ENCODE measurements at places on chromosomes 2 and 18.

GRCh38 chr18:74456349-74457042 lies 612 bp downstream of the DIPK1C start:
- DNase-seq = no peak

GRCh38 chr2:44535376-44535775 lies 173.6 kb downstream of the CAMKMT start:
- DNase-seq = no peak

DNA sequence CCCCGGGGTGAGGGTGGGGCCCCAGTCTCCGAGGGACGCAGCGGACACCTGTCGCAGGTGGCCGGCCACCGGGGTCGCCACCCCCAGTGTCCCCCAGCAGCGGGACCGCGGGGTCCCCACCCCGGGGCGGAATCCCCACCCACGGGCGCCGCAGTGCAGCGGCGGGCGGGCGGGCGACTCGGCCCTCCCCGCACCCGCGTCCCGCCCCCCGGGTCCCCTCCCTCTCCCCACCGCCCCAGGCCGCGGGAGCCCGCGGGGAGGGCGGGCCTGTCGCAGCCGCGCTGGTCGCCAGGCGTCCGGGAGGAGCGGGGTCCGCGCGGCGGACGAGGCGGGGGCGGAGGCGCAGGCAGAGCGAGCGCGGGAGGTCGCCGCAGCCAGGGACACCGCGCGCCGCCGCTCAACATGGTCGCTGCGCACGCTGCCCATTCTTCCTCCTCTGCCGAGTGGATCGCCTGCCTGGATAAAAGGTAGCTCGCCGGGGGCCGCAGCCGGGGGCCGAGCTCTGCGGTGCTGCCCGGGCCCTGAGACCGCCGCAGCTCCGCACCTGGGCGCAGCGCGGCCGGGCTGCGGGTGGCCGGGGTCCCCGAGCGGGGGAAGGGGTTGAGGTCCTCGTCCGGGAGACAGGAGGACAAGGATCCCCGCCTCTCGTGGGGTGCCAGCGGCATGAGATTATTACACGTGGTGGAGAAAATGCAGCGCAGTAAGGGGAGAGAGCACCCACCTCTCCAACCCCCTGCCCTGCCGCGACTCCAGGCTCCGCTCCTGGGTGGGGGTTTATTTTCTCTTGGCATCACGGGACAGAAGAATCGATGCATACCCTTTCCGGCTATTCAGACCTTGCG lies at the start of gene RAPGEF4:
RAPGEF4 (plus strand) TSS at position 264 of the 842 bp plus-strand sequence; CDS start at position 403, 139 bp downstream.
- DNase-seq = no peak

- no peak for DNase-seq
Observed at GRCh38 chr2:216635171-216635570, 2.0 kb downstream of the IGFBP2 start.

DNA sequence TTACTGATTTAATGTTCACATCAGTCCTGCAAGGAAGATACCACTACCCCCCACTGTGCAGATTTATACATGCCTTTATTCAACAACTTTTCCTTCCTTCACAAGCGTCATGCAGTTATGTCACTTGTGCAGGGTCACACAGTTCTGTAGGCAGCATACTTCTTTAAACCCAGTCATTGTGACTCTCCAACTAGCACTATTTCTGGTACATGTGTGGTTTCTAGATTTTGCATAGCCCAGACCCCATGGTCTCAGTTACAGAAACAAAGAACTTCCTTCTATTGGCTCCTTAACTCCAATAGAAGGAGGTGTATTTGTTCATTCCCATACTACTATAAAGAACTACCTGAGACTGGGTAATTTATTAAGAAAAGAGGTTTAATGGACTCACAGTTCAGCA lies 333.1 kb downstream of the ZNF516 start:
- DNase-seq = no peak

DNA sequence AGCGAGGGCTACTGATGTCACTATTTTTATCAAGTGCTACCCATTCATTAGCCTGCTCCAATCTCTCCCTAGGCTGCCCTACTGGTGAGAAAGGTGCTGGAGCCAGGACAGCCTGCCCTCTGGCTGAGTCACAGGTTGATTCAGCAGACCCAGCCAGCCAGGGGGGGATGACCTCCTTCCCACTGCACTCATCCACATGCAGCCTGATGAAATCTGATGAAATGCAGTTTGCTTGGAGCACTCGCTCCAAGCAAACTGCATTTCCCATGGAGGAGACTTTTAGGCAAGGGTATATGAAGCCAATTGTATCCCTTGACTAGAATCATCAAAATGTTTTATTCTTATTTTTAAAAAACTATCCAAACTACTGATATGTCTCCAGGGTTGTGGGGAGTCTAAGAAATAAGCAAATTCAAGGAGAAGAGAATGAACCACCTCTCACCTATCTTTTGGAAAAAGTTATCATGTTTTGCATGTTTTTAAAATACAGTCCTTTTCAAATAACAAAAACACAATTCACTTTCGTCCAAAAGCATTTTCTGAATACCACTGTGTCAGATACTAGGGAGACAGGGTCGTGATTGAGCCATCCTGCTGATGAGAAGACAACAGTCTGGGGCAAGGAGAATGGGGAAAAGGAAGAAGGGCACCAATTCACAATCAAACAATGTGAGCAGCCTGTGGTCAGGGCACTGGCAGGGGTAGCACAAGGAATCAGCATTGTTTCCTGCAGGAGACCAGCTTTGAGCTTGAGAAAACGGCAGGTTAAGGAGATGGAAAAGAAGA lies 128.3 kb downstream of the AFF3 start:
- DNase-seq = peak; percentile 93

DNA sequence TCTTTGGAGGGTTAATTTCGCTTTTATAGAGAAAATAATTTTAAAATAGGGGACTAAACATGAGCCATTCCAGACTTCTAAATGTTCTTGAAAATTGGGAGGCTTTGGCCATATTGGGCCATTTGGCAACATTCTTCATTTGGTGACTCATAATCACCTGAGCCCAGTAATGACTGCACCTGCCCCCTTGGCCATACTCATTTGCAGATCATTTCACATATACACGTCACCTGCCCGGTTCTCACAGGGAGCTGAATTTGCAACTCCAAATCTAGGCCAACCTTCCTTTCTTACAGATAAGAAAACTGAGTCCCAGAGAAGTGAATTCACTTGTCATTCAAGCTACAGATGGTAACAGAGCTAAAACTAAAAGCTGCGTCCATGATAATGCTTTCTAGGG lies 289.7 kb downstream of the EPHA4 start:
- DNase-seq = no peak

DNA sequence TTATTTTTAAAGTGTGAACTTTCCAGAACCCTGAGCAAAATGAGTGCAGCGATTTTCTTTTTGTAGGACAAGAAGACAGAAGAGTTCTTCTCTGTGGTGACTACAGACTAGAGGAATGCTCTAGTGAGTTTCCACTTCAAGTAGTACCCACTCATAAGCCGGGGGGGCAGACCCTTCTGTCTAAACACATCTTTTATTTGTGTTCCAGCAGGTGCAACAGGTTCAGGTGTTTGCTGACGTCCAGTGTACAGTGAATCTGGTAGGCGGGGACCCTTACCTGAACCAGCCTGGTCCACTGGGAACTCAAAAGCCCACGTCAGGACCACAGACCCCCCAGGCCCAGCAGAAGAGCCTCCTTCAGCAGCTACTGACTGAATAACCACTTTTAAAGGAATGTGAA lies 25.2 kb downstream of the PTRHD1 start:
- no peak for DNase-seq

GRCh38 chr2:30206461-30207430 lies 24.6 kb upstream of the LBH start:
- DNase-seq = no peak

All from H4 (cell line).